ENCODE measurements at places on chromosomes 16 and 17.

- no peak for DNase-seq
These were observed 129.5 kb downstream of the ANKRD11 start for GRCh38 chr16:89360760-89361435.

DNA sequence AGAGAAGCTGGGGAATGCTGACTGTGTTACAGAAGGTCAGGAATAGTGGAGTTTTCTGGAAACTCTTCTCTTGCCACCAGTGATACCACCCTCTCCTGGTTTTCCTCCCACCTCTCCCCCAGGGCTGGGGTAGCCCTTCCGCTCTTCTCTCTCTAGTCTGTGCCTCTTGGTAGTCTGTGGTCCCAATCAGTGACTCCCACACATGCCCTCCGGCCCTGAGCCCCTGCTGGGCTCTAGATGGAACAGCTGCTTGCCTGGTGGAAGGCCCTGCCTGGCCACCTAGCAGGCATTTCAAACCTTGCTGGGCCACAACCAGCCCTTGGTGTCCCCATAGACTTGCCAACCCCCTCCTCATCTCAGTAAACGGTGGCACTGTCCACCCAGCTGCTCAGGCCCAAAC, 15.2 kb upstream of the MTSS2 start:
- no peak for DNase-seq

DNA sequence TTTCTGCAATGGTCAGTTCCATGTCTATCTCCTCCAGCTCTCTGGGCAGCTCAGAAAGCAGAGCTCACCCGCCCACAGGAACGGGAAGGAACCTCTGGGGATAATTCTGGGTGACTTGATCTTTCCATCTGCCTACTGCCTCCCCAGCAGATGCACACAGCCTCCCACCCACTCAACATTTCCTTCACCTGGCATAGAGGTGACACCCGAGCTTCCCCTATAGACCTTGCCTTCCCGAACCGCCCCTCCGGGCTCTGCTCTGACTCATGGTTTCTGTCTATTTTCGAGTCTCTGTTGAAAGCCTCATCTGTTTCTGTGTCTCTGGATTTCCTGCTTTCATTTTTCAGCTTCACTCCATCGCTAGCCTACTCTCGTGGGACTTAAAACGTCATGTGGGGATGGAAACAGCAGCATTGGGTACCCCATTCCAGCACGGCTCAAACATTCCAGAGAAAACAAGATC, 11.4 kb downstream of the GGA3 start:
- no peak for DNase-seq

GRCh38 chr17:62658136-62658920, 30.9 kb downstream of the MRC2 start:
- no peak for DNase-seq

DNA sequence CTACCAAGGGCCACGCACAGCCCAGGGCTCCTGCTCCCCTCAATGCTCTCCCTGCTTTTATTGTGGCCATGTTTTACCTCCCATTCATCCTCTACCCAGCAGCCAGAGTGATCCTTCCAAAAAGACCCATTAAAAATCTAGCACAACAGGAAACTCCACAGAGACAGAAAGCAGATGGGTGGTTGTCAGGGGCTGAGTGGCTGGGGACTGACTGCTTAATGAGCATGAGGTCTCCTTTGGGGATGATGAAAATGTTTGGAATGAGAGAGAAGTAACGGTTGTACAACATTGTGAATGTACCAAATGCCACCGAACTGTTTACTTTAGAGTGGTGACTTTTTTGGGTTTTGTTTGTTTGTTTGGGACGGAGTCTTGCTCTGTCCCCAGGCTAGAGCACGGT, 107.4 kb downstream of the GAS7 start:
- DNase-seq, result no peak

GRCh38 chr17:75679706-75680211, 12.6 kb downstream of the SAP30BP start:
- no peak for DNase-seq

Data from omental fat pad (tissue), 4 donors.